Fibroblast of mammary gland (primary cell): ENCODE measurements at places on chromosomes 1 and 21.

DNA sequence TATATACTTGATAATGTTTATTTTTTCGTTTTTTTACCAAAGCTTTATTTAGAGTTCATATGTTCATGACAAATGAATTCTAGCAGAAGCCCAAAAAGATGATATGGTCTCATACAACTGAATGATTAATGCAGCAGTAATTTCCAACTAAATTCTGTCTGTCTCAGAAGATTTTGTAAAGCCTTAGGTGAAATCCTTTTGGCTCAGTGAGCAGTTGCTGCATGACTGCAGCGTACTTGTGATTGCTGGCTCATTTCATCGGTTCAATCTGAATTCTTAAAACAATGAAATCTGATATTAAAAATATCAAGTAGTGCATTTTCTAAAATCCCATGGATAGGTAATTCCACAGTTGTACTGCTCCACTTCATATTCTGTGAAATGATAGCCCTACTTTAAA, 73.2 kb downstream of the AK5 start:
- no peak for DNase-seq

DNA sequence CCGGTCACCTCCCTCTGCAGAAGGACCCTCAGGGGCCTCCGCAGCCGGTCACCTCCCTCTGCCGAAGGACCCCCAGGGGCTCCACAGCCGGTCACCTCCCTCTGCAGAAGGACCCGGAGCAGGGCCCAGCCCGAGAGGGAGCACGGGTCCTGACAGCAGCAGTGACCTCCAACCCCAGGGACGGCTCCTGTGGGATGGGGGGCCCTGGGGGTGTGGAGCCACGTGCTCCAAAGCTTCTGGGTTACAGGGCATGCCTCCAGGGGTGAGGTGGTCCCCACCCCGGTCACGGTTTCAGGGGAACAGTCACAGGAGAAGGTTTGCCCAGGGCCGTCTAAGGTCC, 40.3 kb downstream of the SLC19A1 start:
- DNase-seq, result no peak

- peak; percentile 39 for DNase-seq
These were observed 60.0 kb downstream of the APCS start for GRCh38 chr1:159647616-159648015.

GRCh38 chr21:15152591-15152990, 87.8 kb upstream of the NRIP1 start:
- DNase-seq, result no peak

- no peak for DNase-seq
These were observed 14.5 kb upstream of the TNFRSF1B start for GRCh38 chr1:12152113-12152891.

GRCh38 chr1:247548769-247549182, at the start of gene GCSAML:
GCSAML (plus strand) TSS chr1:247549134; CDS start chr1:247549192, 58 bp downstream.
- no peak for DNase-seq

GRCh38 chr1:201409440-201409839, 10.3 kb upstream of the LAD1 start:
- no peak for DNase-seq

GRCh38 chr1:206949641-206950040, 3.4 kb upstream of the PIGR start:
- no peak for DNase-seq

DNA sequence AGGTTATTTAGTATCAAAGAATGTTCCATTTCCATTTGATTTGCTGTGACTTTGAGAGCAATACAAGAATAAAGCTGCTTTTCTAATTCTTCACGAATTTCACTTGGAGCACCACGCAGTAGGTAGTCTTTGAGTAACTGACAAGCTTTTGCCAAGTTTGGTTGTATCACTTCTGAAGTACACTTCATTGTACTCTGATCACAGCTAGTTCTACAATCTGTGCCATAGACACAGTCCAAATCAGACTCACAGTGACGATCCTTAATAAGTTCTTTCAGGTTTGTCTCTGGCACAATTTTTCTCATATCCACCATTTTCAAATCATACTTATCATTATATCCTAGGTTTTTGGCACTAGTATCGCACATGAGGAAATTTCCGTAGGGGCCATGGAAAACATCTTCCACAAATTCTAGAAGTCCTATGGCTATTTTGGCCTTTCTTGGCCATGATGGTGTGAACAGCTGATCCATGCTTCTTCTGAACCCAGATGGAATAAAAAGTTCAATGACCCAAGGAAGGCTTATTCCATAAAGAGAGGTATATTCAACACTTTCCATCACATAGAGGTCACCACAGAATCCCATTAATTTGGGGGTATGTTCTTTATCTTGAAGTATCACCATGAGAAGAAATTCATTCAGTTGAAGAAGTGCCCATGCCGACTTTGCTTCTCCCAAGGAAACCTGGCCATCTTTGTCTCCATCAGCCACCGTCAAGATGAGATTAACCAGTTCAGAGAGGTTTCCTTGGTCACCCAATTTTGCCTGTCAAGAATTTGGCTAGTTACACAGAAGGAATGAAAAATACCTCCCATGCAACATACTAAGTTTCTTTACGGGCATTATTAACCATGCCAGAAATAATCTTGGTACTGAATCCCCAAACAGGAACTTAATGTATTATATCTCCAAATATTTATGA, 11.9 kb downstream of the RPL5 start:
- DNase-seq, result no peak

- no peak for DNase-seq
These were observed 2.8 kb downstream of the PEA15 start for GRCh38 chr1:160207771-160208556.

GRCh38 chr1:205947024-205947423, 3.8 kb upstream of the SLC26A9 start:
- DNase-seq, result no peak

- DNase-seq, result peak; percentile 21
These were observed 402 bp upstream of the AK4 start for GRCh38 chr1:65147424-65148177.

DNA sequence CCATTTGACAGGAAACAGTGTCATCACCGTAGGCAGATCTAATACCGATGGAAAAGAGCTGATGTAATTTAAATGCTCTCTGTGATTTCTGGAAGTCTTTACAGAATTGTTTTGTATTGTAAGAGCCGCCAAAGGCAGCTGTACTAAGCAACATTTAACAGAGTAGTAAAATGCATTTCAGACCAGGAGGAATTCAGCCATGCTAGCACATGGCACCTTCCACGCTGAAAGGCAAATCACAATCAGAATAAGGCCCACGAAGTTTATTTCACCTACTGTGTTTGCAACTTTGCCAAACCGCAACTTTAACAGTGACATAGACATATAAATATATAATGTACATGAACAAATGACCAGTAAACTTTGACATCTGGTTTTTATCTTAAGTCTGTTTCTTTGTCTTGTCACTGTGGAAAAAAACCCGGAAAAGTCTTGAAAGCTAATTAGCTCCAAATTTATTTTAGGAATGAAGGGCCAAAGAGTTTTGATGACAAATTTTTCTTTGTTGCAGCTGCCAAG, 26.1 kb upstream of the DISC1 start:
- peak; percentile 70 for DNase-seq

DNA sequence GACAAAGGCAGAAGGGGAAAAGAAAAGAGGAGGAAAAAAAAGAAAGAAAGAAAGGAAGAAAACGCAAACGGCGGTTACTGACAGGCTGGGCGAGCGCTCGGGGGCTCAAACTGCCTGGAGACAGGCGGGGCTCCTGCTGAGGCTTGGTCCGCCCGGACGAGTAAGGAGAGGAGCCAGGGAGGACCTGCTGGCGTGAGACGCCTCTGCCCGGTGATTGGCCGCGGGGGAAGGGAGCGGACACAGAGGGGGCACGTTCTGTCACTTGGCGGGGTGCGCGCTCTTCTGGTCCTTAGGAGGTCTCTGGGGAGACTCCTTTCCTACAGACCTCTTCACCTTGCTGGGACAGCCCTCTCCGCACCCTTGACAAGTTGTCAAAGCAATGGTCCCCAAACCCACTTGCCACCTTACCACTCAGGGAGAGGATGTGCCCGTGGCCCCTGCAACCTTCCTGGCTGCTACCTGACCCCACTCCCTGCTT, 791 bp upstream of the PIK3R3 start:
- no peak for DNase-seq

DNA sequence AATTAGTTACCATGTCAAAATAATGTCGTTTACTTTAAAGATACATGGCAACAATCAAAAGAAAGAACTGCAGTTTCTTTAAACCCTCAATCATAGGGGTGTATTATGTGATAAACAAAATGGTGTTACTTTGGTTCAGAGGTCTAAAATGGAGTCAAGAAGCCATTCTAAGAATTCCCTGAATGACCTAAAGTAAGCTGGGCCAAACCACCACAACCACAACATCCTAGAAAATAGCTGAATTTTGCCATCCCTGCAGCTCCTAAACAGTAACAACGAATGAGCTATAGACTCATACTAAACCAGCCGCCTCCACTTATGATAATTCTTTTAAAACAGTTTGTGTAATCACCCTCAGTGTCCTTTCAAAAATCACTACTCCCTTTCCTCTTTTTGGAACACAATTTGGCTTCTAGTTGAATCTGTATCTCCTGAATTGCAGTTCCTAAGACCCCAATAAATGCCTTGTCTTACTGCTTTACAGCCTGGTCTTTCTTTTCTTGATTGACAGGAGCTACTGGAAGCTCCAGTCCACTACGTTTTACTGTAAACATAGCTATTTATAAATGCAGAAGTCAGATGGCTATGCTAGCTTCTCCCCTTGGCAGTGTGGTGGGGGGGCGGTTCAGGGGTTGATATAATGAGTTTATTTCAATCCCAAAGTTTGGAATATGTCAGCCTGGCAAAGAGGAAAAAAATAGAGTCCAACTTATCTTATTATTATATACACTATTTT, 84.3 kb downstream of the PLPPR4 start:
- no peak for DNase-seq

DNA sequence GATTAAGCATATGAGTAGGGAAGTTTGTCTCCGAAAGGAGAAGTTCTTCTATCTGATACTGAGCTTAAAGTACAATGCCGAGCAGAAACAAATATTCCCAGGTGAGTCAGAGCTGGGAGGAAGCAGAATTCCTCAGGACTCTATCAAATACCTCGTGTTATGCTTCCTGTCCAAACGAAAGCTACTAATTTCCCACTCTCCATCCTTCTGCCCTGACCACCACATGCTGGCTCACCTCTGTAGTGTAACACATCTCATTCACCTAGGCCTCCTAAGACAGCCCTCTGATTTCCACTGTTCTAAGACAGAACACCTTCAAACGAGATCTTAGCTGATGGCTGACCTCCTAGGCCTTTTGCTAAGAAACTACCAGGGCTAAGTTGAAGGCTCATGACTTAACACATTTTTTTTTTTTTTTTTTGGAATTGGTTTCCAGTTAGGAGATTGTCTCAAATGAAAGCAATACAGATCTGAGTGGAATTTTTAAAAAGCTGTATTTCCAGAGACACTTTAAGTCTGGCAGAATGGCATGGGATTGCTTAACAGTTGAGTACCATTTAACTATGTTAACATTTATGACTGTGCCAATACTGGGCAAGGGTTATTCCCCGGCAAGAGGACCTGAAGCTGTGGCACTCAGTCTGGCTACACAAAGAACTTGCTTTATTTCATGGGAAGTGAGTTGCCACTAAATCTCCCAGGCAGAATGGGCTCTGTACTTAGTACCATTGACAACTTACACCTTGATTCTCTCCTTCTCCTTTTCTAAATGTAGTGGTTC, 583.4 kb downstream of the DPYD start:
- DNase-seq, result no peak

GRCh38 chr1:54337928-54338327, 68.3 kb downstream of the SSBP3 start:
- no peak for DNase-seq

DNA sequence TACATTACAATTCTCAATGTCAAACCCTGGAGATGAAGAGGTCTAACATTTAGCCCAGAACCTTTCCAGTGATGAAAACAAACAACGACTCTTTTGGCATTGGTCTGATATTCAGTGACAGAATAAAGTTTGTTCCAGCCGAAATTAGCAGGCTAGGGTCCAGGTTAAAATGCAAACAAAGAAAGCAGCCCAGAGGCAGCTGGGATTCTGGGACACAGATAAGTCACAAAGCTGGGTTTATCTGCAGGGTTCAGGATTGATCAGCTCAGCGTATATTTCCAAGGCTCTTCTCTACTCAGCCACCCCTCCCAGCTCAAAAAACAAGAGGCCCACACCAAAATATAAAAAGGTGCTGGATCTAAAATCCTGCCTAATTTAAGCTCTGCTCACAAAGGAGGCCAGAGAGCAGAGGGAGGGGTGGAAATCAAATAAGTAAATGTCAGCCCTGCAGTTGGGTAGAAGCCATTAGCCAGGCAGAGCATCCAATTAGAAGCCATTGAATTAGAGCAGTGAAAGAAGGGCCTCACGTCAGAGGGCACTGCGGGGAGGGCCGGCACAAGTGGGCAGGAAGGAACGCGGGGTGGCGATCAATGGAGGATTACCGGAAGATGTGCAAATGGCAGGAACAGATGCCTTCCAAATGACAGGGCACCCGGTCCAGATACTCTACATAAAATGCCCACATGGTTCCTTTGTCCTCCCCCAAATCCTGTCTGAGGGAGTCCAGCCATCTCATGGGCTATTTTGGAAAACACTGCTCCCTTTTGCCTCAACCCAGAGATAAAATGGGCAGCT, 3.2 kb upstream of the KLHDC8A start:
- DNase-seq, result no peak

DNA sequence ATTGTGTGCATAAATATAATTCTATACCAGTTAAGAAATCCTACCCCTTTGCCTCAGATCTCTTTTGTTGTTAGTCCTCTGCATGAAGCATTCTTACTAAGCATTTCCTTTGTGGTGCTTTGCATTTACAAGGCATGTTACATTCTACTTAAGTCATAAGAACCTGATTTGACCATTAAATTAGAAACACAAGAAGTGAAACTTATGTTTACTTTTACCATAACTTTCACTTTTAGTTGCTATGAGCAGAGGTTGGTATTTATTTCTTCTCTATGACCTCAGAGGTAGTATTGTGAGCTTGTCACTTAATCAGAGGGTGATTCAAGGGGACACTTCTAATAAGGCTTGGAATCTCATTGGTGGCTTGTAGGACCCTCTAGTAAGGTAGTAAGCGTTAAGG, 9.0 kb downstream of the FAM20B start:
- DNase-seq, result peak; percentile 74

DNA sequence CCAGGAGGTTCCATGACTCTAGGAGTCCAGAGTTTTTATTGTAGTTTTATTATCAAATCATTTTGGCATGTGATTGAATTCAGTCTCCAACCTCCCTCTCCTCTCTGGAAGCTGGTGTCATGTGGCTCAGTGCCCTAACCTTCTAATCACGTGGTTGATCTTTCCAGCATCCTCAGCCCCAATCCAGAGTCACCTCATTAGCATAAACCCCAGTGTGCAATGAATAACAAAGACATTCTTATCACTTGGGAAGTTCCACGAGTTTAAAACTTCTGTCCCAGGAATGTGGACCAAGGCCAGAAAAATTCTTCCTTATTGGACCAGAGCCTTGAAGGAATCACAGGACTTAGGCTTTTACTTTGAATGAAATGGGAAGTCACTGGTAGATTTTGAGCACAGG, 52.2 kb downstream of the KIRREL1 start:
- DNase-seq, result peak; percentile 40
